ENCODE measurements at places on chromosomes 4 and X.

GRCh38 chr4:119657111-119657611 is 28.6 kb upstream of the PDE5A start:
- no peak for DNase-seq

DNA sequence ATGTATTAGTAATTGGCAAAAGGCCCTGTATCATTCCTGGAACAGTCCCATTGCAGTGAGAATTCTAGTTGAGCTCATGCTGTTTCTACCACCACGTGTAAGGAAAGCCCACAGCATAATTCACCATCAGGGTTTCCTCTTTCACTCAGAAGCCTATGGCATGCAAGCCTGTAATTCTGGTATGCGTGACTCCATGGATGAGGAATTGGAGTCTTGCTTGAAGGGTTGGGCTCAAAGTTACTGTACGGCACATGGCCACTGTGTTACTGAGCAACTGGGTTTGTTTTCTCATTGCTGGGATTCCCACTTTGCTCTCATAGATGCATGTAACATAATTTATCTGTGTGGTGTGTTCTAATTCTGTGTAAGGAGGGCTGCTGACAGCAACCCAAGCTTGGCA is 132.3 kb upstream of the NR3C2 start:
- DNase-seq, result no peak

DNA sequence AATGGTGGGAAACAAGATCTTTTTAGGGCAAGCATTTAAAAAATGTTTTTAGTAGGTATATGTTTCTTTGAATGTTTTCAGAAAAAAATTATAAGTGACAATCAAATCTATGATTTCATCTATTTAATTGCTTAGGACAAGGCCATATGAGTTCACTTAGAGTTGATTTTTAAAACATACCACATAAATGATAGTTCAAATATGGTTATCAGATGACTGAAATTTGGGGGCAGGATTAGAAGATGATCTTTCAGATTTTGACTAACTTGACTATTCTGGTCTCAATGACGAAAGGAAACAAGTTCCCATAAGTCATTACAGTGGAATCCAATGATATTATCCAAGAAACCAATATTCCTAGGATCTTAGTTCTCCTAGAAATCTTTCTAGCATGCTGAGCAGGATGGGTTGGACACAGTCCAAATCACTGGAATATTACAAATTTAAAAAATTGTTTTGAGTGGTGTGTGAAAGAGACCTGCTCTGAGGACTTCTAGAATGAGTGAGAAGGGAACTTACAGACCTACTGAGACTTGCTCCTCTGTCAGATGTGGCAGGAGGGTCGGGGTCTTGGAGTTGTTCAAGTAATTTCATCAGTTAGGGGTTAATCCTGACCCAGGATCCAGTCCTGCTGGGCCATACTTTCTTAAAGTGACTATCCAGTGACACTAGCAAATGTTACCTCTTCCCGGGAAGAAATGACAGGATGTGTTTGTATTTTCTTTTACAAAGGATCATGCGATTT is 20.0 kb downstream of the RHOH start:
- no peak for DNase-seq

DNA sequence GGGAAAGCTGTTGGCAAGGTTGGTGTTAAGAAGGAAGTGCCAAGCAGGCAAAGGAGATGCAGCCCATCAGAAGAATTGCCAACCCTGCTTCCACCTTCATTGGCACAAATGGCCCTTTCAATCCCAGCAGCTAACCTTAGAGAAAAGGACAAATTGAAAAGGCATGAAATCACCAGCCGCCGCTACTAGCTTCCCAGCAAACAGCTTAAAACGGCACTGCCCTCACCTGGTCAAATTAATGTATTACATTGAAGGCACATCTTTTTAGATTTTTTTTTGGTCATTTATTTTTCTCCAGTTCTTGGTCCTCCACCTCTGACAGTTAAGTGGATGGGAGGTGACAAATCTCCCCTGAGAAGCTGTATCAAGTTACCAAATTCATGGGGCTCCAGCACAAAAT is 51.0 kb upstream of the NHSL2 start:
- peak; percentile 10 for DNase-seq

DNA sequence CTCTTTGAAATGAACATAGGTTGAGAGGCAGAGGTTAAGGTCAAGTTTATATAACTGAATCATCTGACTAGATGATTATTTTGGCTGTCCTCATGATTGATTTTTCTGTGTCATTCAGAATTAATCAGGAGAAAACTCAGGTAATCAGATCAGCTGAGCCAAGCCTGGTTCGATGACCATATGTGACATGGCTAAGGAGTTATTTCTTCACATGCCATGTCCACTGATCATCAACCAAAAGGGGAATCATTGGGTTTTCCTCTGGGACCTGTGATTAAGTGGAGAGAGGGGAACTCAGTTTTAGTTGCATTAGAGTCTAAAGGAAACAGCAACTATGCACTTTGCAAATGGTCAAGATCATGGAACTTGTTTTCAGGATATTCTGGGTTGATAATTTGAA is 20.3 kb upstream of the PACRGL start:
- no peak for DNase-seq

GRCh38 chrX:145002771-145003170 is 244.5 kb upstream of the SPANXN1 start:
- no peak for DNase-seq

DNA sequence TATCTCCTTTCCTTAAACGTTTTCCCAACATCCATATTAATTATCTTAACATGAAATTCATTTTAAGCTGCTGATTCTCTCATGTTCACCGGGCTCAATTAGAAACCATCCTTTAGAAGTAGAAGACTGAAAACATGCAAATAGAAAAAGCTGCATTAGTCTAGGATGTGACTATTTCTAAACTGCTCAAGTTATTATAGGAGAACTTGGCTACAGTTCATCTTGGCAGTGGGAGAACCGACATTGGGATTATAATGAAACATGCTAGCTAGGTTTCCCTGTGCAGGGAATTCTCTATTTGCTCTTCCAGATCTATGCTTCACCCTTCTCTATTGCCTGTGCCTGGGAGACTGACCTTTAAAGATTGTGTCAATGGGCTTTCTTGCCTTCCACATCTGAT is 151.0 kb upstream of the PPARGC1A start:
- no peak for DNase-seq

DNA sequence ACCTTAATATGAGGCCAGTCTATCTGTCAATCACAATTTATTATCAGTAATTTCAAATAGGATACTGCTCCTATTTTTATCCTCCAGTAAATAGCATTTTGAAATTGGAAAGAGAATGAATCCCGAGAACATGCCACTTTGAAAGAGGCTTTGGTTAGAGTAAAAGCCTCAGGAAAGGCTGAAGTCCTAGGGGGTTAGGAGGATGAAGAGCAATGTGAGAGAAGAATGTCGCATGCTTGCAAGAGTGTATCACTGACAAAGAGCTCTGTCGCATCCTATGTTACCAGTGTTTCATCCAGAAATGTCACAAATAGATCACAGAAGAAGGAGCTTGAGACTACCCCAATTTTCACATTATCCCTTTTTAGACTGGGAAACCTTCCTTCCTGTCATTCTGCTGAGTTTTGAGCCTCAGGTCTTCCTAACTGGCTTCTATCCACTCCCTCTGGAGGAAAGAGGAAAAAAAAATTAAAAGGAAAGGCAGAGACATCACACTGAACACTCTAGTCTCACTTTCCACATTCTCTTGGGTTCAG is 39.8 kb downstream of the GPM6A start:
- no peak for DNase-seq

DNA sequence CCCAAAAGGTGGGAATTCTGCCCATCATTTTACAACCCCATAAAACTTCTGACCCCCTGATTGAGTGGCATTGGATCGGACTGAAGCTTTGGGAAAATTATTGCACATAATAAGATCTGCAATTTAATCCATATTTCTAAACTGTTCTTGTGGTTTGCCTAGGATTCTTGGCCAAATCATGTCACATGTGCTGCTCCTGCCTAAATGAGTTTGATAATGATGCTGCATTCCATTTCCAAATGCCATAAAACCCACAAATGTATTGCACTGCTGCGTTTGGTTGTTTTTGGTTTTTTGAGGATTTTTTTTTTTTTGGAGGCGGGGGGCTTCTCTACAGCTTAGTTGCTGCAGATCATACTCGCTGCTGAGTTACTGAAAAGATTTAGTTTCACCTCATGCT is 153.6 kb downstream of the QDPR start:
- no peak for DNase-seq

- peak; percentile 89 for DNase-seq
Measured at GRCh38 chr4:88623097-88623496, 30.8 kb downstream of the HERC3 start.

GRCh38 chr4:162866565-162866964 is 300.1 kb downstream of the NAF1 start:
- no peak for DNase-seq

- DNase-seq, result no peak
Measured at GRCh38 chrX:152824841-152825374, 5.6 kb downstream of the CETN2 start.

DNA sequence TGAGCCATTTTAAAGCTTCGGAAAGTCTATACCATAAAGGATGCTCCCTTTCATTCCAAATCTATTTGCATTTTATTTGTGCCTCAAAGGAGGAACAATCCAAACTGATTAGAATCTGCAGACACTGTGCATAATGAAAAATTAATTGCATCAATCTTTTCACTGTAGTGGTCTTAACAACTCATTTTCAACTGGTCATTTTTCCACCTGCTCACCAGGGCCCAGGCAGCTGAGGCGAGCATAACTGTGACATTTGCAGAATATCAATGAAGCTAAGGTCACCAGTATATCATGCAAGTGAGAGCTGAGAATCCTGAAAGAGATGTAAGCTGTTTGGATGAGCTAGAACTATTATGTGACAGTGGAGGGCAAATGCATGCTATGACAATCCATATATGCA is 387.3 kb upstream of the TECRL start:
- no peak for DNase-seq

DNA sequence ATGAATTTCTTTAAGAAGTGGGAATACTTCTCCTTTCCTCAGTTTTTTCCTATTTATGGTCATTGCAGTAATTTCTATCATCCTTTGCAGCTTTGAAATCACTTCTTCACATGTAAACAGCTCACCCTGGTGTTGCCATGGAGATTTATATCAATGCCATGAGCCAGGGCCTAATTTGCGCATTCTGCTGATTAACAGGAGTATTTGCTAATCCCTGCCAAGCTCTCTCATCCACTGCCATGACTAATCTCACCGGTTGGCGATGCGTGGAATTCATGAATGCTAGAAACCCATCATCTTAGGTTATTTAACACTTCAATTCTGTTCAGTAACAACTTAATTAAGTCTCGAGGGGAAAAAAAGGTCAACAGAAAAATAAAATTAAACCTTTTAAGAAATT is 11.8 kb upstream of the FGF13 start:
- DNase-seq, result no peak

- no peak for DNase-seq
Measured at GRCh38 chrX:111355523-111356115, 56.4 kb downstream of the DCX start.

DNA sequence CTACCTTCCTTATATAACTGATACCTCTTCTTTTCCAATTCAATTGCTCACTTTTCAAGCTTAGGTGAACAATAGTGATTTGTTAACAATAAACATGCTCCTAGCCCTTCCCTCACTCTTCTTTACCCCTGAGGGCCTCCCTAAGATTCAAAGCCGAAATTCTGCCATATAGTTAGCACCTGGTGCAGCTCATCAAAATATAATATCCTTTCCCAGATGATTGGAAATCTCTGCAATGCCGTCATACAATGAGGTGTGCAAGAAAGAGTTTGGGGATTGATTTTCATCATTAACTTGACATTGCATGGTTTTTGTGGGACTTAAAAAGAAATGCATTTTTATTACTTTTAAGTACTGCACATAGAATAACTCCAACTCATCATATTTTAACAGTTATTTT is 95.3 kb downstream of the HDAC8 start:
- DNase-seq, result no peak

GRCh38 chr4:4599481-4600275 is 57.8 kb upstream of the STX18 start:
- DNase-seq, result no peak

DNA sequence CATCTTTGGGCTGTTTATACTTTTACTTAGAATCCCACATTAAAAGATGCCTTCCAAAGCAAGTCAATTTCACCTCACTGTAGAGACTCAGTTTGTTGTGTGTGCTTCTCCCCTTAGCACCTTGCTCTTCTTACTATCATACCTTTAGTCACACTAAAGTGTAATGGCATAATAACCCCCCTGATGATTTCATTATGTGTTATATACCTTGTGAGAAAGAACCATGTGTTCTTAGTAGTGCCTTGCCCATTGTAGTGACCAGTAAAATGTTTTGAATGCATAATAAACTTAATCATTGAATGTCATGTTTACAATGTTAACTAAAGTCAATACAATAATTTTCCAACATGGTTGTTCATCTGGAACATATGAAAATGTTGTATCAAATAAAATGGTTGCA is 1621.9 kb downstream of the PCDH7 start:
- DNase-seq, result no peak

Measured in inflammatory macrophage treated with lipopolysaccharide for 4 hours (primary cell).